AG10803 (cell line): ENCODE measurements at places on chromosomes 13 and 19.
A peak's percentile ranks its signal among the peaks of the same experiment; 100 is the strongest.

DNA sequence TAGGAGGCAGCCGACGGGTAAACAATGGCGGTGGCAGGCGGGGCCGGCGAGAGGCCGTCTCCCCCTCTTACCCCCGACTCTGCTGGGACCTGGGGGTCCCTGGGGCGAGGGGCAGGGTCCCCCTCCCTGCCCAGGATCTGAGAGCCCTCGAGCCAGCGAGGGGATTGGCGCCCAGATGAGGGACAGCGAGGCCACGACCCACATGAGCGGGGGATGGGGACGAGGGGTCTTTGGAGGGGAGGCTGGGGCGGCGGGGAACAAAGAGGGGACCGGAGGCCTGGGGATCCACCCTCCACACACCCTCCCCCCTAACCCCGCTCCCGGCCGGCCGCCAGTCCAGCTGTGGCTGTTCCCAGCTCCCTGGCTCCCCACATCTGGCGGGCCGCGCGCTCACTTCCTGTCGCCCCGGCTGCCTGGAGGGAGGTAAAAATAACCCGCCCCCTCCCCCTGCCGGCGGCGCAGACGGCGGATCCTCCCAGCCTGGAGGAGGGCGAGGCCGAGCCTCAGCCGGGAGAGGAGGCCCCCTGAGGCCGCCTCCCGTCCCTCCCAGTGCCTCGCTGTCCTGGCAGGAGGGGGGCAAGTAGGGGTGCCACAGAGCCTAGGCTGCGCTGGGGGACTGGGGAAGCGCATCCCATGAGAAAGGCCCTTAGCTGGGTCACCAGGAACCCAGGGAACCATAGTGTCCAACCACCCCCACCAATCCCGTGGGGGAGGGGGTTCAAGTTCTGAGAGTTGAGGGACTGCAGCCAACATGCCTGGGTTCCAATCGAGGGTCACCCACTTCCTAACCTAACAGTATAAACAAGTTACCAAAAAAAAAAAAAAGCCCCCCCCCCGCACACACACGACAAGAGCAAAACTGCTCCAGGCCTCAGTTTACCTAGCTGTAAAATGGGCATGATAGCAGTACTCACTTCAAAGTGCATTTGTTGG is 29.3 kb upstream of the NANOS3 start:
- DNase-seq: peak; percentile 96

- DNase-seq: no peak
Observed at GRCh38 chr13:99103536-99103935, 97.1 kb upstream of the UBAC2 start.

GRCh38 chr13:113155201-113155600 is 3.2 kb upstream of the PROZ start:
- DNase-seq: no peak

GRCh38 chr13:69619651-69620050 is 488.0 kb upstream of the ATXN8OS start:
- DNase-seq: no peak

- peak; percentile 64 for DNase-seq
Observed at GRCh38 chr13:75050419-75051046, 431.4 kb downstream of the TBC1D4 start.

DNA sequence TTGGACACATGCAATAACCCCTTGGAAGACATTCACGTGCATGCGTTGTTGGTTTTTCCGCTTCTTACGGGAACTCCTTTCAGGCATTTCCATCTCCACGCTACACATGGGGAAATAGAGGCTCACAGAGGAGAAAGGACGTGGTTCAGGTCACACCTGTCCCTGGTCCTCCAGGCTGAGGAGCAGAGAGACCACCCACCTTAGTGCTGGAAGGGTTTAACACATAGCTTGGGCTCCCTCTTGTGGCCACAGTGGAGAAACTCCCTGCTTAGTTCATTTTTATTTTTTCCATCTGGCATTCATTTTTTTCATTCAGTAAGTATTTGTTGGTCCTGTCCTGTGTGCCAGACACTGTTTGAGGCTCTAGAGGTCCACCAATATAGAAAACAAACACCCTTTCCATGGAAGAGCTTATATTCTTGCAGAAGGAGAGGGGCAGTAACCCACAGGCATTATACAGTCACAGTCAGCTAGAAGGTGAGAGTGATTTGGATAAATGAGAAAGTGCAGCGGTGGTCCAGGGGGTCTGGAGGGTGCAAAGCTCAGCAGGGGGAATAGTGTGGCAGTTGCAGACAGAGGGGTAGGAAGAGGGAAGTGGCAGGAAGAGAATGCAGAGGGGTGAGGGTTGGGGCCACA is 24.2 kb upstream of the TTYH1 start:
- peak; percentile 65 for DNase-seq

DNA sequence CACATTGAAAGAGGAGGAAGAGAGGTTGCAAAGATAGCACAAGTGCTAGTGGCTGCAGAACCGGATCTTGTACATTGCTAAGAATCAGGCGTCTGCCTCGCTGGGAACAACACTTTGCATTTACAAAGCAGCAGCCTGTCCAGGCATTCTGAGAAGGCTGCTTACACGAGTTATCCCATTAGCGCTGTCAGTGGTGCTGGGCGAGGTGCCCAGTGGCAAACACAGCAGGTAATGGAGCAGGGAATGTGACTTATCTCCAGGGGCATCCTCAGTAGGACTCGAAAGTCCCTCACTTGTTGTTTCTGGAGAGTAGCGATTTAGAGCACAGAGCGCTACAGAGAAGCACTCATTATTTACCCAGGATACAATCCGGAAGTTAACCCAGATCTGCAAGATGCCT is 209.6 kb downstream of the OLFM4 start:
- no peak for DNase-seq

DNA sequence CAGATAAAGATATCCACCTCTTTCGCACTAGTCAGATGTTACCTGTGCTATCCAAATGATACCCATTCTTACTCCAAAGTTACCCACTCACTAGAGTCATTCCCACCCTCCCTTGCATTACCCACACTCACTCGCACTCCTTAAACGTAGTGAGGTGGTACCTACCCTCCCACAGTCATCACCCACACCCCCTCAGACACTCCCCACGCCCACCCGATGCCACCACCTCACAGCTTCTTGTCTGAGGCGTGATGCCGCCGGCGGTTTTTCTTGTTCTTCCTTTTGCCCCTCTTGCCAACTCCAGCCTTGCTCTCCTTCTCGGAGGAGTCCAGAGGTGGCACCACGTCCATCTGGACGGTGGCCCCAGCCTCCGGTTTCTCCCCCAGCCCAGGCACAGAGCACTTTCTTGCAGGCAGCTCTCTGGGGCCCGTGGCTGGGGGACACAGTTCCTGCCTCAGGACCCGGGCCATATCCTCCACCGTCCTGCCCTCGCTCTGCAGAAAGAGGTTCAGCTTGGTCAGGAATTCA is 1.2 kb downstream of the PNMA8C start:
- no peak for DNase-seq

- no peak for DNase-seq
Observed at GRCh38 chr19:47895165-47895782, 9.2 kb upstream of the SULT2A1 start.

- no peak for DNase-seq
Observed at GRCh38 chr19:42323852-42324654, 1.4 kb upstream of the MEGF8 start.

DNA sequence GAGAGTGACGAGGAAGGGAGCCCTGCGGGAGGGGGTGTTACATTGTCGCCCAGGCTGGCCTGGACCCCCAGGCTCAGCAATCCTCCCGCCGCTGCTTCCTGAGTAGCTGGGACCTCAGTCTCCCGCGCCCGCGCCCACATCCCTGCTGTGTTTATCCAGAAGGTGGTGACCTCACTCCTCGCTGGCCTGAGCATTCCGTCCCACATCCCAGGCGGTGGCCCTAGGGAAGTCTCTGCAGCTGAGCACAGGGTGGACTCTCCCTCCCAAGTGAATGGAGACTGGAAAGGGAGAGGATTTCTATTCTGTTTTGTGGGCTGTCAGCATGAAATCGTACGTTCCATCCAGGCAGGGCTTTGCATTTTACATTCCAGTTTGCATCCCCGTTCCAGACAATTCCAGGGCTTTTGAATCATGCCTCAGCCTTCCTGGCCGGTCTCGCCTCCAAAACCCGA is 401 bp upstream of the ZNF765 start:
- peak; percentile 58 for DNase-seq

- peak; percentile 29 for DNase-seq
Observed at GRCh38 chr13:30415430-30416030, 6.8 kb upstream of the UBE2L5 start.

- DNase-seq: no peak
Observed at GRCh38 chr13:39929583-39929982, 274.1 kb downstream of the COG6 start.

DNA sequence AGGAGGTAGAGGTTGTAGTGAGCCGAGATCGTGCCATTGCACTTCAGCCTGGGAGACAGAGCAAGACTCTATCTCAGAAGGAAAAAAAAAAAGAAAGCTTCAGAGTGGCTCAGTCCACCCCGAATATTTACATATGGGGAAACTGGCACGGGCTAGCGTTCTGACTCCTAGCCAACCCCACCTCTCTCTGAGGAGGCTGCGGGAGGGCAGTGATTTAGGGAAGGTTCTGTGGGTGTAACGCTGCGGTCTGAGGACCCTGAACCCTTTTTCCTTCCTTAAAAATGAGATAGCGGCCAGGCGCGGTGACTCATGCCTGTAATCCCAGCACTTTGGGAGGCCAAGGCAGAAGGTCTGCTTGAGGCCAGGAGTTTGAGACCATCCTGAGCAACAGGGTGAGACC is 5.0 kb downstream of the LRRC25 start:
- no peak for DNase-seq

- DNase-seq: no peak
Observed at GRCh38 chr13:111926501-111927180, 140.3 kb upstream of the SOX1 start.

- DNase-seq: peak; percentile 17
Observed at GRCh38 chr13:107124129-107124718, 556.3 kb upstream of the ARGLU1 start.

DNA sequence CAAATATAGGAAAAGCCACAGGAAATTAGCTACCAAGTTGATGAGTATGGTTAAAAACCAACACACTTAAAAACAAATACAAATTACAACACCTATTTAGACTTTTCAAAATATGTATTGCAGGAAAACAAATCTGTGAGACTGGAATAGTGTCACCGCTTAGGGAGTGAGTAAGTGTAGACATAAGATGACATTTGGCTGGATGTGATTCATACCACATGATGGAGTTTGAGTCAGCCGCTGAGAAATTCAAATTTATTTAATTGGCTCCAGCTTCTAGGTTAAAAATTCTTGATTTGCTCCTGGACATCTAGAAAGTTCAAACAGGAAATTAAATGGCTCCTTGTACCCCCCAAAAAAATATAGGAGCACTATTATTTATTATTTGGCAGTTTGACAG is 531.7 kb downstream of the SLITRK1 start:
- peak; percentile 30 for DNase-seq

- DNase-seq: peak; percentile 33
Observed at GRCh38 chr13:39038569-39039030, 344 bp downstream of the NHLRC3 start.

GRCh38 chr19:10977742-10978092 is 16.9 kb downstream of the SMARCA4 start:
- DNase-seq: no peak

- no peak for DNase-seq
Observed at GRCh38 chr13:111958612-111959395, 108.1 kb upstream of the SOX1 start.

DNA sequence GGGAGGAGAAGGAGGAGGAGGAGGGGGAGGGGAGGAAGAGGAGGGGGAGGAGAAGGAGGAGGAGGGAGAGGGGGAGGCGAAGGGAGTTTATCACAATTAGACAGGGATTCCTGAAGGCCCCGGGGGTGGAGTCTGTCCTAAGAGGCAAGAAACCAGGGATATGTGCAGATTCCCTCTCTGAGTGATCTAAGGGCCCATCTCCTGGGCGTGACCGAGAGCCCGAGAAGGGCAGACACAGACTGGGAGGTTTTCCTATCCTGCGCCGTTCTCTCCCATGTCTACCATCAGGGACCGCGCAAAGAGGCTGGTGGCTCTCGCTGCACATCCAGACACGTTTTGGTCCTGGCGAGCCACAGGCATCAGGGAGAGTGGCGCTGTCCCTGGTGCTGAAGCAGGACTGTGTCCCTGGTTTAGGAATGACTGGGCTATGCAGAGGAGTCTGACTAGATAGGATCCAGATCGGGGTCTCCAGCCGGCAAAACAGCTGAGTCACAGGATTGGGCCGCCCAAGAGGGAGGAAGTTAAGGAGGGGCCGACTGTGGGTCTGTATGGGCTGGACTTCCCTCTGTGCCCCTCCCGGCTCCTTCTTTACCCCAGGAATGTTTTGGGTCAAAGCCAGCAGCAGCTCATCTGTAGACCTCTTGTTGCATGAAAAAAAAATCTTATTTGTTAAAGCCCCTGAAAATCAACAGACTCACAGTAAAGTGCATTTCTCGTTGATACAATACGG is 17.9 kb upstream of the ZNF175 start:
- peak; percentile 46 for DNase-seq

DNA sequence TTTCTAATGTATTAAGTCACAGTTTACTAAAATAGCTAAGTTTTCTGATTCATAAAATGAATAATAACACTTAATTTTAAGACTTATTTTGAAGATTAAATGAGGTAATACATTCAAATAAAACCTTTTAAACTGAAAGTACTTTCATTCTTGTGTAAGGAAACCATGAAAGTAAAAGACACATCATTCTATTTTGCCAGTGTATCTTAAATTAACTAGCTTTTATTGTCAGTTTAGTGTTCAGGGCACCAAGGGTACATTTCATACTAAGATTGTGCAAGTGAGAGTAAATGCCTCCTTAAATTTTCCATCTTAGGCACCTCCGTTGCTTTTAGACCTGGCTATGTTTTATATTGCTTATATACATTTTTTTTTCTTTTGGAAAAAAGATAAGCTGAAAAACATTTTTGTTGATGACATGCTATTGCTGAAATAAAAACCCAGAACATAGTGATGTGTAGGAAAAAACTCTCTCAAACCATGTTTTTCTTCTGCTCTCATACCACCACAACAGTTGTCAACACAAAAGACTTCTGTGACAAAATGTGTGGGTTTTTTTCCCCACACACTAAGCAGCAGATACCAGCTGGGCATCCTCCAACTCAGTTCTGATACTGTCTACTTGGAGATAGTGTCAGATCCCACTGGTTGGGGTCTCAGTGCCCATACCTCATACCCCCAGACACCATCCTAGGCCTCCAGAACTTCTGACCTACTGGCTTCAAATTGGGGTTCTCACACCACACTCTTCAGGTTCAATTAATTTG is 30.7 kb upstream of the LPAR6 start:
- no peak for DNase-seq

DNA sequence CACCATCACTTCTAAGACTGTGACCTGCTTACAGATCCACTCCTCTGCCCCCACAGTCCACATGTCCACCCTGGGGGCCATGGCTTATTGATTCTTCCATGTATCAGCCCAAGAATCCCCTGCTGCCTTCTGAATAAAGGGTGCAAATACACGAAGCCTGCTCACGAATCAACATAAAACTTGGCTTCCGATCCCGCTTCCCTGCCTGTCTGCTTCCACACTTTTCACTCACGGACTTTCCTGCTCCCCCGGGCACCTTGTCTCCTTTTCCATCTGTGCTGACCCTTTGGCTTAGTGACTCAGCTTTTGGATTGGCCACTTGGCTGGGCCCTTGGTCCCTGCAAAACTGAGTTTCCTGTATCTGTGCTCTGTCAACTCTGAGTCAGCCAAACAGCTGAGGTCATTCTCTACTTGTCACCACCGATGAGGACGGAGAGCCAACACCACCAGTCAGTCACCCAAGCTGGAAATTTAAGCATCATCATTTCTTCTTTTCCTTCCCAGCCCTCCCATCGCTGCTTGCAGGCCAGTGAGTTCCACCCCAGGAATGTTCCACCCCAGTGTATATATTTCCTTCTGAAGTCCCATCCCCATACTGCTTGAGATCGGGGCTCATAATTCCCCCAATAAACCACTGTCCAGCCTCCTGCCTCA is 11.4 kb upstream of the USP12 start:
- DNase-seq: peak; percentile 80
